ENCODE measurements at places on chromosomes 3 and 15.

GRCh38 chr3:170081079-170081741 is 43.4 kb downstream of the GPR160 start:
- DNase-seq: no peak

DNA sequence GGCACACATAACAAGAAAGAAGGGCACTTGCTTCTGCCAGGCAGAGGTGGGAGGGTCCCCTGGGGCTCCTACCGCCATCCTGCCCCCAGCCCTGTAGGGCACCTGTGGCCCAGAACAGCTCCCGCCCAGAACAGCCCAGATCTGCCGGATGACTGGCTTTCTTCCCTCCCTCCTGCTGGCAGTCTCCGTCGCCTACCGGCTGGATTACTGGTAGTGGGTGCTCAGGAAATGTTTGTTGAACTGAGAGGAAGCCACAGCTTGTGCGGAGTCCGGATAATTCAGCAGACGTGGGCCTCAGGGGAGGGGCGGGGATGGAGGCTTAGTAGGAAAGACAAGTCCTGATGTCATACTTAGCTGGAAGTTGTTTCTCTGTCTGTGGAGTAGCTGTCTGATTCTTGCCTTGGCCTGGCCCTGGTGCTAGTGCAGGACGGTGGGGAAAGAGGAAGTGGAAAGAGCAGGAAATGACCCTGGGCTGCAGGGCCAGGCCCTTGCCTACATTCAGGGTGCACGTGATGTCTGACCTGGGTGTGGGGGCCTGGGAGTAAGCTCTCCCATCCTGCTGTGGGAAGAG is 6.7 kb downstream of the CCDC9B start:
- no peak for DNase-seq

DNA sequence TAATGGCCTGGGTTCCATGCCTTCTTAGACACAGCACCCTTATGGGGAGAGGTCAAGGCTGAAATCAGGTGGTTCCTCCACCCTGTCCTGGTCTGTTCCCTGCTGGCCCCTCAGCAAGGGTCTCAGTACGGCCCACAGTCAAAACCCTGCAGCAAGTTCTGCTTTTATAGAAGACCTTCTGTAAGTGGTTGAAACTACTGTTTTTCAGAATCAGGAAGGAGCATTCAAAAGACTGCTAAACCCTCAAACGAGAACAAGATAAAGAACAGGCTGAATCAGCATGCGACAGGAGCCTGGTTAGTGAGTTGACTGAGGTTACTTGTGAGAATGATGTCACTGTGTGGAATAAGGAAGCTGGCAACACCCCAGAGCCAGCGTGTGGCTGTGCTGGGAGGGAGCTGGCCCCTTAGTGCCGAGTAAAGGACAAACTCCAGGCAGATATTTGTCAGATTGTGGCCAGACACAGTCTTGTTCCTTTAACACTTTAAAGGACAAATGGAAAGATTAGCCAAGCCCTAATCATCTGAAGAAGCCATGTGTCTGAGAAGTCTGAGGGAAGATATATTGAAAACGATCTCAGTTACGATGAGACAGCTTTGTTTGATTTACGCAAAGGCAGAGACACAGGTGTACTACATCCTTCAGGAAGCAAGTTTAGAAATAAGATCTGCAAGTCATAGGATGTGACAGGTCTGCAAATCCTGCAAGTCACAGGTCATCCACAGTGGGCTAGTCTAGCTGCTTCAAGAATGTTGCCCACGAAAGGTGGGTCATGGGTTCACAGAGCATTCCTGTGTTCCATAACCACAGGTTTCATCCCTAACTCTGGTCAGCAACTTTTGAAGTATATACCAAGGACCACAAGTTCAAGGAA is 54.0 kb downstream of the B3GNT5 start:
- peak; percentile 94 for DNase-seq

GRCh38 chr15:28919679-28920655 is 34.2 kb downstream of the APBA2 start:
- no peak for DNase-seq

- no peak for DNase-seq
These were observed 208.3 kb downstream of the TJP1 start for GRCh38 chr15:29613951-29614382.

DNA sequence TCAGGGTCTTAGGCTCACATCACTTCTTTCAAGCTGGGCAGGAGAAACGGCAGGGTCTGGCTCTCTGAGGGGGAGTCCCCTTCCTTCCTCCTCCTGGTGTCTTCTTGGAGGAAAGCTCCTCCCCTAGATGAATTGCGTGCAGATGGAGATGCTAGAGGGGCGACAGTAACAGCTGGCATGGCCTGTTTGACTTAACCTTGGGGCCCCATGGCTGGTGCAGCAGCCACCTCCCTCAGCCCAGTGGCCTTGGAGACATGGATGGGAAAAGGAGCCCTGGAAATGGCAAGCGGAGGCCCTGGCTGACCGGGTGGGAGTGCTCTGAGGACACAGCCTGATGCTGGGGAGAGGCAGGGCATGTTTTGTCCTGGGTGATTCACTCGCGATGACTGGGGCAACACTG is 20.2 kb downstream of the PAK6 start:
- DNase-seq: no peak

DNA sequence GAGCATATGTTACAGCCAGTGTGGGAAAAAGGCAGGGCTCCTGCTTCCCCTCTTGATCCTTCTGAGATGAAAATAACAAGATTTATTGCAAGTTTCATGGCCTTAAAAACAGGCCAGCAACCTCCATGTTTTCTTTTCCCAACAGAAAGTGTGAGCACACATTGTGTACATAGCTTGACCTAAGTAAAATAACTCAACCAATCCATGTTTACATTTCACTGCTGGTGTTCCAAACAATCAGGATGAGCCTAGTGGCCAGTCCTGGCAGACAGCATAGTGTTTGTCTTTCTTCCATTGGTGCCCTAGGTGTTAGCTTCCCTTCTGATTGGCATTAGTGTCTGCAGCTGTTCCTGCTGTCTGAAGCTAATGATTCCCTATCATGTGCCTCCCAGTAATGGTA is 847.7 kb downstream of the EPHA3 start:
- no peak for DNase-seq

- no peak for DNase-seq
These were observed 22.5 kb downstream of the PXK start for GRCh38 chr3:58355179-58355578.

DNA sequence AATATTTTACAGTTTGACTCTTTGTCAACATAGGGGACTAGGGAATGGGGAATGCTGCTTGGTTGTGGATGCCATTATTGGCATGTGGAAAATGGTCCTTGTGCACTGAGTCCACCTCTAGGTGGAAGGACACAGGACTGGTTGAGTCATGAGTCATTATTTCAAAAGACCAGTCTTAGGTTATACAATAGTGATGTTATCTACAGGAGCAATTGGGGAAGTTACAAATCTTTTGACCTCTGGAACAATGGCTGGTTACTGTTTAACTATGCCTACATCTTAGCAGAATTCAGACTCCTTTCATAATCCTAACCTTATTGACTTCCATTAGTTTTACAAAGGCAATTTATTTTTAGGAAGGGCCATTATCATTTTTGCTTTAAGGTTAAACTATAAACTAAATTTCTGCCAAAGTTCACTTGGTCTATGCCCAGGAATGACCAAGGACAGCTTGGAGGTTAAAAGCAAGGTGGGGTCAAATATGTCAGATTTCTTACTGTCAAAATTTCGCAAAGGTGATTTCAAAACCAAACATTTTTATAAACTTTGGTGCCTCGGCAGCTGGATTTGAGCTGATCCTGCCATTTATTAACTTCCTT is 11.8 kb upstream of the CCR8 start:
- no peak for DNase-seq

GRCh38 chr15:79431636-79432344 is at the start of gene MINAR1:
Gene MINAR1, plus strand, starts transcription at chr15:79432336. Its CDS starts 23,812 bp downstream, at chr15:79456148.
- DNase-seq: no peak

- DNase-seq: no peak
These were observed 496.7 kb downstream of the NAALADL2 start for GRCh38 chr3:175355801-175356335.

DNA sequence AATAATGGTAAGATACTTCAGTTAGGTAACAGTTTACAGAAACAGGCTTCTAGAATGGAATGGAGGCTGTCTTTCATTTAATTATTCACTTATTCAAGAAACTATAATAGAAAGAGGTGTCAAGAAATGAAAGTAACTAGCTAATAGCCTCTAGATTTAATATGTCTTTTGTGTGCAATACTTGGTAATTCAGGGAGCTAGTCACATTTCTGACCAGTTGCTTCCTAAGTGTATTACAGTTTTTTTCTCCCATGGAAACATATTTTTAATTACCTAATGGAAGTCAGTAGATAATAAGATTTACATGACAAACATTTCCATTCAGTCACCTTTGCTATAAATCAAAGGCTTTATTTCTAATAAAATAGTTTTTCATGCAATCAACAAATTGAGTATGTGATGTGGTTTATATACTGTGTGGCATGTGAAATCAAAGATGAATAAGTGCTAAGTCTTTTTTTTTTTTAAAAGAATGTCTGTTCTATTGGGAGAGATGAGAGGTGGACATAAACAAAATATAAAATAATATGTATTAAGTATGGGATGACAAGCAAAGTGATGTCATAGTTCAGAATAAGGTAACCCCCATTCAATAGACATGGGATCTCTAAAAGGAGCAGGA is 985.7 kb downstream of the SQOR start:
- no peak for DNase-seq

GRCh38 chr3:157922614-157923013 is 183.6 kb downstream of the SHOX2 start:
- DNase-seq: no peak

DNA sequence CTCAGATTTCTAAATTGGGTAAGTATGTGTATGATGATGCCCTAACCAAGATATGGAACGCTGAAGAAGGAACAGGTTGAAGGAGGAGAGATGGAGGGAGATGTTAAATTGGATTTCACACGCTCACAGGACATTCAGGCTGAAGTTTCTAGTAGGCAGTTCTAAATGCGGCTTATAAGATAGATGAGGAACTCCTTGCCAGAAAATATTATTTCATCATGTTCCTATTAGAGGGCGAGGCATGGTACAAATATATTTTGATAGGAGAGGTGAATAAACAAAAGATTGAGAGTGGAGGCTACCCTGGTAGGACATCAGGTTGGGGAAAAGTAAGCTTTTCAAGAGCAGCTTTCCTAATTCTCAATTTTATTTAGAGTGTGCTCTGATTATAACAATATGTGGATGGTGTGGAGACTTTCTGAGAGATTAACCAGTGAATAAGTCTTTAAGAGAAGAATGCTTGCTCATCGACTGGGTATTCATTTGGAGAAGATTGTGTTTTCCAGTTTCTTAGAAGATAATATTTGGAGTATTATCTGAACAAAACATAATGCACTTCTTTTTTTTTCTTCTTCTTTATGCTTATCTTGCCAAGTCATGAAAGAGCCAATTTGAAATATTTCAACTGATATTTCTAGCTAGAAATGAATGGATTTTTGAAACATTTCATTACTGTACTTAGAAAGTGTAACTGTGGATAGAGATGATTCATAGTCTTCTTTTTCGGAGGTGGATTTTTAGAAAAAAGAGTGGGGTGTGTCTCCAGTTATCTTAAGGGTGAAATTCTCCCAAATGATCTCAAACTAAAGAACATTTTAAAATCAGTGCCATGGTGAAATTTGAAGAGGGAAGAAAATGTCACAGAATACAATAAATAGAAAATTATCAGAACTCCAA is 88.5 kb downstream of the B3GALNT1 start:
- DNase-seq: no peak

- DNase-seq: no peak
These were observed 55.7 kb downstream of the UMPS start for GRCh38 chr3:124785973-124786372.

GRCh38 chr15:36156879-36157427 is 422.5 kb upstream of the CDIN1 start:
- DNase-seq: peak; percentile 28

GRCh38 chr3:60461267-60461666 is 790.0 kb downstream of the FHIT start:
- no peak for DNase-seq

Data from stomach (tissue), 19 donors.